ENCODE measurements at places on chromosomes 5 and 9. TPM values are rescaled to one million over a fixed set of nuclear protein-coding genes. Genes with fewer than 3 reads are reported as not detected.
A peak's percentile ranks its signal among the peaks of the same experiment; 100 is the strongest.

DNA sequence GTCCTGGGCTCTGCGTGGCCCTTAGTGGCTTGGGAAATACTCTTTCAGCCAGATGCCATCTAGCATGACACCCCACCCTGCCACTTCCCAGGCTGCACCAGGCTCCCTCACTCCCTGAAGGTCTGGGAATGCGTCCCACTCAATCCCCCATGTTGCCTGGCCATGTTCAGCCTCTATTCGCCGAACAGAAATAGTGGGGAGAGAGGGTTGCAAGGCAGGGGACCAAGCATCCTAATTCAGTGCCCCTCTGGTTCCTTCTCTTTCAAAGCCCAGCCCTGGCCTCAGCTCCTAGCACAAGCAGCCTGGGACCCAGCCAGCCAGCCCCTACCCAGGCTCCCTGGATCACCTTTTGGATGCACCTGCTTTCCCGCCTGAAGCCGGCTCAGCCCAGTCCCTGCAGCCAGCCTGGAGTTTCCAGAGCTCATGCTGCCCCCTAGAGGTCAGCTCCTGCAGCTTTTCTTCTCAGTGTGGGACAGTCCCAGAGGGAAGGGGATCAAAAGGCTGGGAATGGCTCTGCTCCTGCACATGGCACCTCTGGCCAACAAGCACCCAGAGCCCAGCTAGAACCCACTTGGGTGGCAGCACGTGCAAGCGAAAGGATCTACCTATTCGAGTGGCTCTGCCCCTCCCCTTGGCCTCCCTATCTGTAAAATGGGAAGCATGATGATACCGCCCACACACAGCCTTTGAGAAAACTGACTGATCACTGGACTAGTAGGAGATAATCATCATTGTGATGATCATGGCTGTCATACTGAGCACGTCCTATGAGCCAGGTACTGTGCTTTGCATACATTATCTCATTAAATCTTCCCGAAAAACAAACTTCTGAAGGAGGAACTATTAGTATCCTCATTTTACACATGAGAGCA lies 48.7 kb upstream of the C5orf58 start:
- peak; percentile 57 for DNase-seq

GRCh38 chr5:35618781-35619180 lies 1.1 kb downstream of the SPEF2 start:
- DNase-seq, result no peak

DNA sequence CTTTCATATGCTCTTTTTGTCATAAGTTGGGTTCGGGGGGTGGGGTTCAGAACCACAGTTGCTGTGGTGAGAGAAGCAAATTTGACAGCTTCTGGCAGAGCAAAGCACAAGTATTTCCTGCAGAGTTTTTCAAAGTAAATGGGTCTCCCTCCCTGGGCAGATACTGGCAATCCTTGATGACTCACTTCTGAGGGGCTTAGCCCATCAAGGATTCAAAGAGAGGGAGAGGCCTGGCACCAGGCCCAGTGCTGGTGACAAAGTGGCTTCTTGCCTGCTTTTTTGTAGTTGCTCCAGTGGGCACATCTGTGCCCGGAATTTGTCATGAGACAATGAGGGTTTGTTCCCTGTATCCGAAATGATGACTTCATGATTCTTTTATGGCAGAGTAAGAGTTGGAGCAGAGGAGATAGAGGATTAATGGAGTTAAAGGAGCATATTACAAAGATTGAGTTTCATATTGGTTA lies 46.6 kb upstream of the TNC start:
- DNase-seq, result peak; percentile 63

Gene ANGPTL2
- 3.8 TPM for total RNA-seq

Gene PTPN3
- 4.8 TPM for total RNA-seq

DNA sequence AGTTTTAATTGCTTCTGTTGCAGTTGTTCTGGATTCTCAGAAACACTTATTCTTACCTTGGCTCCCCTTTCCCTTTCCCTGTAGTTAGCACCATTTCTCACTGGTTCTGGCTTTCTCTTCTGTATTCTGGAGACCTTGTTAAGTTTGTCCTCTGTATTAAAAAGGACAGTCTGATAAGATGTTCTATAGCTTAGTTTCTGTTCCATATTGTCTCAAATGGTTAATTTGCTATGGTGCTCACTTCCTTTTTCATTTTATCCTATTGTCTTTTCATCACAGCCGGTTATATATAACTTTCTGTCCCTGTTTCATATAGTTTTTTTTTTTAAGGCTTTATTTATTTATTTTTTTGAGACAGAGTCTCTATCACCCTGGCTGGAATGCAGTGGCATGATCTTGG lies 41.4 kb upstream of the KIAA1958 start:
- DNase-seq, result no peak

GRCh38 chr5:68748101-68748500 lies 345.7 kb upstream of the SLC30A5 start:
- DNase-seq, result no peak

- peak; percentile 79 for DNase-seq
Observed at GRCh38 chr5:167573370-167574127, 717.9 kb upstream of the WWC1 start.

GRCh38 chr5:159181651-159182050 lies 27.7 kb downstream of the RNF145 start:
- no peak for DNase-seq

DNA sequence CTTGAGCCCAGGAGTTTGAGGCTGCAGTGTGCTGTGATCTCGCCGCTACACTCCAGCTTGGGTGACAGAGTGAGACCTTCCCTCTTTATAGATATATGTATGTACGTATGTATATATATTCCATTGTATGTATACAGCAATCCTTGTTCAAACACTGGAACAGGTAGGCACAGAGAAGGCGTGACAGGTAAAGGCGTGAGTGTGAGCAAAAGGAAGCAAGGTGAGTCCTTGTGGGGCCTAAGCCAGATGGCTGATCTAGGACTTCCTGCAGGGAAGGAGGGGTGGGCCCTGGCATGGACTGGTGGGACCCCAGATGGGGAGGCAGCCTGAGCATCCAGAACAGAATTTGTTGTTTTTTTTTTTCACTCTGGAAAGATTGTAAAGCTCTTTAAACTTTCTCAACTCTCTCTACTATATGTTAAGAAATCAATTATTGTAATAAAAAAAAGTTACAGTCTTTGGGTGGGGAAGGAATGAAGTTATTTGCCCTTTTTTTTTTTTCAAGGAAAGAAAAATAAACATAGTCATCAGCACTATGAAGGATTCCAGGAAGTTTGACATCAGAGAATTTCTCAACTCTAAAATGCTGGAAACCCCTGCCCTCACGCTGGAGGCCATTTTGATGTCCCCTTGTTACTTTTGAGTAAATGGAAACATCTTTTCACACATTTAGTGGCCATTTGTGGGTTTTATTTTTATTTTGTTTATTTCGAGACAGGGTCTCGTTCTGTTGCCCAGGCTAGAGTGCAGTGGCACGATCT lies 38.9 kb upstream of the STXBP1 start:
- no peak for DNase-seq

GRCh38 chr5:133121080-133121479 lies 69.3 kb downstream of the HSPA4 start:
- no peak for DNase-seq

Gene LAMC3
- not detected for total RNA-seq

Gene GRM6
- not detected for total RNA-seq

Gene CTXN3
- not detected for total RNA-seq

DNA sequence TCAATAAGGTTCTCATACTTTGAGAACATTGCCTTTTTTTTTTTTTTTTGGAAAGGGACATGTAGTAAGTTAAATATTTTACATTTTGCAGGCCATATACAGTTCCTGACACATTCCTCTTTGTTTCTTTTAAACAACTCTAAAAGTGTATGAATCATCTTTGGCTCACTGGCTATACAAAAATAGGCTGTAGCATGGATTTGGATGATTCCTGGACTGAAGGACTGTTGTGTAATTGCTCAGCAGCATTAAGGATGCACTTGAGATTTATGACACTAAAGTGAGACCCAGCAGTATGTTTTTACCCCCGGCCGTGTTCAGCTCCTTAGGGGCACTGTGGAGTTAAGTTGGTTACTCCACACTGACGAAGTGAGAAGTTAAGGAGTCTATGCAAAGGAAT lies 41.3 kb downstream of the VPS13A start:
- DNase-seq, result no peak

Gene CPLANE1
- 15.5 TPM for total RNA-seq

DNA sequence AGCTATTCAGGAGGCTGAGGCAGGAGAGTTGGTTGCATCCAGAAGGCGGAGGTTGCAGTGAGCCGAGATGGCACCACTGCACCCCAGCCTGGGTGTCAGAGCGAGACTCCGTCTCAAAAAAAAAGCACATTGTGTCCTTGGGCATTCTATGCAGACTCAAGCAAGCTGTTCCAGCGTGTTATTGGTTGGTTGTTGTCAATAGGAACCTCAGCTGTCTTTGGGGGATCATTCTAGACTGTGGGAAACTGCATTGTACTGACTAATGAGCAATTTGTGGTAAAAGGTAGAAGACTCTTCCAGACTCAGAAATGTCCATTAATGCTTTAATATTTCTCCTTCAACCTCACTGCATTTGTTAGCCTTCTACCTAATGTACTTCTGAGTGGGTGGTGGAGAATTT lies 379.5 kb upstream of the GRAMD2B start:
- no peak for DNase-seq

- no peak for DNase-seq
Observed at GRCh38 chr5:110267714-110268113, 458.8 kb downstream of the TMEM232 start.

GRCh38 chr9:92385001-92385400 lies 19.4 kb downstream of the OGN start:
- no peak for DNase-seq

Gene PITX1
- total RNA-seq, result 25.0 TPM

Gene ANXA1
- total RNA-seq, result 848 TPM

DNA sequence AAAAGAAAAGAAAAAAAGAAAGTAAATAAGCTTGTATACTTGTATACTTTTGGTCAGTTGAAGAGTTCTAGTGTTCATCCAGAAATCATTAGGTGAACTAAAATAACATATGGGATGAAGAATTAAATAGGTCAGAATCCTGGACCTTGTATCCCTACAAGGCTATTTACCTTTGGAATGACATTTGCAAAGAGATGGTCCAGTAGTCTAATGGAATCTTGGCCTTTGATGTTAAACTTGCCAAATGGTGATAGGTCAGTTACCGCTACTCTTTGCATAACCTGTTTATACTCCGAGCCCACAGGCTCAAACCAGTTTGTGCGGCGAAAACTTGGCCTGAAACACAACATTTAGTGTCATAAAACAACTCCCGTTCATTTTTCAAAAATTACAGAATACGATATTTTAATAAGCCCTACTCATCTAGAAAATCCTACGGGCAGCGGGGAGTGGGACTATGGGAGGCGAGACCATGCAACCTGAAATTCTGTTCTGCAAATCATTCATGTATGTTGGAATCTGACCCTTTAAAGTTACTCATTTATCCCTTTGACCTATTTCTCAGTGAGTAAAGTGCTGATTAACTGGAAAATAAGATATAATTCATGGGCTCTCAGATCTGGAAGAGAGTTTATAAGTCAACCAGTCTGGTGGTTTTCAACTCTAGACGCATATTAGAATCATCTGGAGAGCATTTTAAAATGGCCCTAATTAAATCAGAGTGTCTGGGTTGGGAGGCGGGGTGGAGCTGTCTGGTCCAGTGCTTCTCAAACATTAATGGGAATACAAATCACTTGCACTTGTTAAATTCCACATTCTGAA lies 38.6 kb downstream of the DMGDH start:
- no peak for DNase-seq

DNA sequence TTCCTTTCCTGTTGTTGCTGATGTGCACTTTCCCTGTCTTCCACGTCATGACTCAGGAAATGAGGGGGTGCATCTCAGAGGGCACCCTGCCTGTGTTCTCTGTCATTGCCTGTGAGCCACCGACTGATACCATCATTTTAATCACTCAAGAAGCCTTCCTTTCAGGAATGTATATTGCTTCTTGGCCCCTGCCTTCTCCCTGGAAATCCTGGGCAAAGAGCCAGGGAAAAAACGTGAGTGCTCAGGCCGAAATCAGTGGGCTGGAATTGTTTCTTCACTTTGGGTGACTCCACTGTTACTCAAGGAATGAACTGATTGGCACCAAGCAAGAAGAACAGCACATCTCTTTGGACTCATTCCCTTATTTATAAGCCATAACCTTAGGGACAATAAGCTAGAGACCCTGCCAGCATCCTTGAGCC lies 126.1 kb downstream of the SNX18 start:
- DNase-seq, result peak; percentile 51

Gene CORO2A
- total RNA-seq, result 0.16 TPM

GRCh38 chr5:35776757-35777156 lies 79.9 kb upstream of the IL7R start:
- DNase-seq, result no peak

Gene ERMP1
- total RNA-seq, result 3.2 TPM

GRCh38 chr5:59992206-59992605 lies 98.7 kb upstream of the PDE4D start:
- DNase-seq, result no peak

Gene EQTN
- total RNA-seq, result not detected

- no peak for DNase-seq
Observed at GRCh38 chr5:74402553-74402952, 238.0 kb downstream of the ENC1 start.

DNA sequence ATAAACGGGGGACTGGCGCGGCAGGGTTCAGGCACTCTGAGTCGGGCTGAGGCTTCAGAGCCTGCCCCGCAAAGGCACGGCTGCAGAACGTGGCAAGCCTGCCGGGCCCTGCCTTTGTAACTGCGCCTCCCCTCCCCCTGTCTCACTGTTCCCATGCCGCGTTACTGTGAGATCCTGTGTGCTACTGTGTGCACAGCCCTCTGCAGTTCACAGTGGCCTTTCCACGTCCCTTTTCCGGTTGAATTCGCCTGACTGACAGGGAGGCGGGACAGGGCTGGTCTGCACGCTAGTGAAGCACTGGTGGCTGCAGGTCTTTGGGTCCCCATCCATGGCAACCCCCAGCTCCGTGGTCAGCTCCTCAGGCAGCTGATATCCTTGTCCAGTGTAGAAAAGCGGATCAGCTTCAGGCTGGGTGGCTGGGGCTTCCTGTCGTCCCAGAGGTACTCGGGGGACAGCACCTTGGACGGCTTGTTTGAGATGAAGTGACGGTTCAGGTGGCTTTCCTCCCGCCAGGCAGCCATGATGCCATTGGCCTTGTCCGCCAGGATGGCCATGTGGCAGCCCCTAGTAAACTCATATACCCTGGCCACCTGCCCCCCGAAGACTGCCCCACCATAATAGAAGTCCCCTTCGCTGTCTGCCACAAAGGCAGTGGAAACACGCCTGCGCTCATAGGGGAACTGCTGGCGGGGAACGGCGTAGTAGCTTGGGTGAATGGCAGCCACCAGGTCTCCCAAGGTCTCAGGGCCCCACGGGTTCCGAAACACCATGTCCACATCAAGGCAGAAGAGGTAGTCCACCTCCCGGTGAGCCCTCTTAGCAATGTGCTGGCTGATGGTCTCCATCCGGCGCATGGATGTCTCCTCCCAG lies 10.3 kb downstream of the GBGT1 start:
- no peak for DNase-seq

Gene LCN12
- not detected for total RNA-seq

- DNase-seq, result no peak
Observed at GRCh38 chr5:124572971-124573370, 173.5 kb downstream of the ZNF608 start.

DNA sequence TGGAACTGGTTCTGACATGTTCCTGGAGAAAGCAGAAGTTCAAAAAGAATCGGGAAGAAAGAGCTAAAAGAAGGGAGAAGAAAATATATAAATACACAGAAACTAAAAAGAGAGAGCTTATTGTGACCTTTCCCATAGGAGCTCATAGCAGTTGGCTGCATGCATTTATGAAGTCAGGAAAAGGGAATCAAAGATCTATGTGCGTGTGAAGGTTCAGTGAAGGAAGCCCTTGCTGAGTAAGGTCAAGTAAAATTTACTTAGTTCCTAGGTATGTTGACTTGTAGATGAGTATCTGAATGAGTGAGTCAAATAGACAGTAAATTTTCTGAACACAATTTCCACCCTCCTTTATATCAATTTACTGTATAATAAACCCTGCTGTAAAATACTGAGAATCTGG lies 632.5 kb downstream of the SLCO4C1 start:
- no peak for DNase-seq
